ENCODE measurements at places on chromosomes 11 and 22. TPM values are rescaled to one million over a fixed set of nuclear protein-coding genes. Genes with fewer than 3 reads are reported as not detected.
A peak's percentile ranks its signal among the peaks of the same experiment; 100 is the strongest.

Gene C11orf87
- not detected for total RNA-seq

GRCh38 chr22:49694462-49695260 is 133.0 kb downstream of the BRD1 start:
- DNase-seq, result no peak

GRCh38 chr11:57325735-57326048 is 940 bp upstream of the TNKS1BP1 start:
- no peak for DNase-seq

Gene CATSPERZ
- 1.7 TPM for total RNA-seq

GRCh38 chr11:65432100-65432650 is 9.6 kb downstream of the NEAT1 start:
- DNase-seq, result no peak

DNA sequence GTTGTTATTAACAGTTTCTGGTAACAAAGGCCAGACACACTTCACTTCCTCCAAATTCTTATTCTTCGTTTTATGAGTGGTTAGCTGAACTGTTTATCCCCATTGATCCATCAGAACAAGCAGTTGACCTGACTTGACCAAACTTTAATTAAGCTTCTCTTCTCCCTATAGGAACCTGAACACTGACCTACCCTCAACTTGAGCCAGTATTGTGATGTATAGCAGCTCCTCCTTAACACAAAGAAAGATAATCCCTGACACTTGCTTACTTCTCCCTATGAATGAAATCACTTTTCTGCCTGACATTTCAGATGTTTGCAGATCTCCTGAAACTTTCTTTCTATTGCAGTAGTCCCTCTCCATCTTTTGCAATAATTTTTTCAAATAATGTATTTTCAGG is 41.9 kb downstream of the ANO5 start:
- no peak for DNase-seq

DNA sequence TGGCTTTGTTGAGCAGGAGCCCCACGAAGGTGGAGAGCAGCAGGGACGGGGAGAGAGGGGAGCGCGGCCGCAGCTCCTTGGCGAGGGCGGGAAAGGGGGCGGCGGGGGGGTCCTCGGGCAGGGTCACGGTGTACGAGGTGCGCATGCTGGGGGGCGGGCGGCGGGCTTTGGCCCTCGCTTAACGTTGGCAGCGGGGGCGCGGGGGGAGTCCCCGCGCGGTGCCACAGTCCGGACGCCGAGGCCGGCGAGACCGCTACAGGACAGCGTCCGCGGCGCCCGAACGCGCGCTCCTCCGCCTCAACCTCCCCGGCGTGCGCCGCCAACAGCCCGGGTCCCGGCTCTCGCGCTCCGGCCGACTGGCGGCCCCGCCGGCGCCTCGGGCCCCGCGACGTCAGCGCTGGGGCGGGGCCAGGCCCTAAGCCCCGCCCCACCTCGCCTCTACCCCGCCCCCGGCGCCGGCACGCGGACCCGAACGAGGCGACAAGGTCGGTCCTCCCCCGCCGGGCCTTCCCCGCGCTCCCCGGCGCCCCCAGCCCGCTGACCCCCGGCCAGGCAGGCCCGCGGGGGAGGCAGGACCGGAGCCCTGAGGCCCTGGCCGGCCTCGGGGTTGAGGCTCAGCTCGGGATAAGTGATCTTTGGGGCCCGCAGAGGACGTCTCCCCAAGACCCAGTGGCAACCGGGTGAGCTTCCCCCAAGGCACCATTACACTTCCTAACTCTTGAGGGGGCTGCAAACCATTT is 17.5 kb downstream of the USP2 start:
- DNase-seq, result peak; percentile 43

GRCh38 chr22:27377501-27378295 is 423.9 kb downstream of the MN1 start:
- DNase-seq, result peak; percentile 70

DNA sequence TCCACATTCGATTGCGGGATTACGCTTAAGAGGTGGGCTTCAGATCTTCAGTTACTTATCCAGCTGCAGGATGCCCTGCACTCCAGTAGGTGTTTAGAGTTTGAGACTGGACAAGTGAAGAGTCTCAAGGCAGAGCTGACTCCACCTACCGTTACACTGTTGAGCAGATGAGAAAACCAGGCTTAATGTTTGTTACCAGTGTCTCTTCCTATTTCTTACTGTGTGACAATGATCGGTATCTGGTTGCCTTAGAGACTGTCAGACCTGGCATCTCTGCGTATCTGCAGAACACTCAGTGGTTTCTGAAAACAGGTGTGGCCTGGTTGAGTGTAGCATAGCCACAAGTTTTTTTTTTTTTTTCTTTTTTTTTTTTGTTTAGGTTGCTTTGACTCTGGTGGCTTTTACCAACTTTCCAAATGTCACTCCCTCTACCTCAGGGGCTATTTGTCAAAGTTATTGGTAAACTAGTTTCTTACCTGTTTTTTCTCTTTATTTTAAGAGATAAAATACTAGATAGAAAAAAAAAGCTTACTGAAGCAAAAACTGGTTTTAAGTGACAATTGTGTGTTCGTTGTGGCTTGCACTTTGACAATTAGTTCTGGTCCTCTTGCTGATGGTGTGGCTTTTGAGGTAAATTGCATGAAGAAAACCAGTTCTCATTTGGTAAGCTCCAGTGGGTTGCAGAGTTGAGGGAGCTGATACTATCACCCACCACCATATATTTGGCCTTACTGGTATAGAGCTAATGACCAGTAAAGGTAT is 284.8 kb downstream of the ETS1 start:
- no peak for DNase-seq

Gene USP47
- 30.4 TPM for total RNA-seq

DNA sequence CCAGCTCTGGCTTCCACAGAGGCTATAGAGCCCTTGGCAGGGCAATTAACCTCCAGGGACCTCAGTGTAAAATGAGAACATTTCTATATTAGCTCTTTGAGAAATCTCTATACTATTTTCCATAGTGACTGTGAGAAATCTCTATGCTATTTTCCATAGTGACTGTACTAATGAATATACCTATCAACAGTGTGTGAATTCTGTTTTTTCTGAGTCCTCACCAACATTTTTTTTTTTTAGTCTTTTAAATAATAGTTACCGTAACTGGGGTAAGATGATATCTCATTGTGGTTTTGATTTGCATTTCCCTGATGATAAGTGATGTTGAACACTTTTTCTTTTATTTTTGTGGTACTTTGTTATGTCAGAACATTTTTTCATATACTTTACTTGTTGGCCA is 7.0 kb upstream of the MTNR1B start:
- DNase-seq, result no peak

GRCh38 chr11:118916842-118917388 is 8.8 kb downstream of the BCL9L start:
- peak; percentile 94 for DNase-seq

DNA sequence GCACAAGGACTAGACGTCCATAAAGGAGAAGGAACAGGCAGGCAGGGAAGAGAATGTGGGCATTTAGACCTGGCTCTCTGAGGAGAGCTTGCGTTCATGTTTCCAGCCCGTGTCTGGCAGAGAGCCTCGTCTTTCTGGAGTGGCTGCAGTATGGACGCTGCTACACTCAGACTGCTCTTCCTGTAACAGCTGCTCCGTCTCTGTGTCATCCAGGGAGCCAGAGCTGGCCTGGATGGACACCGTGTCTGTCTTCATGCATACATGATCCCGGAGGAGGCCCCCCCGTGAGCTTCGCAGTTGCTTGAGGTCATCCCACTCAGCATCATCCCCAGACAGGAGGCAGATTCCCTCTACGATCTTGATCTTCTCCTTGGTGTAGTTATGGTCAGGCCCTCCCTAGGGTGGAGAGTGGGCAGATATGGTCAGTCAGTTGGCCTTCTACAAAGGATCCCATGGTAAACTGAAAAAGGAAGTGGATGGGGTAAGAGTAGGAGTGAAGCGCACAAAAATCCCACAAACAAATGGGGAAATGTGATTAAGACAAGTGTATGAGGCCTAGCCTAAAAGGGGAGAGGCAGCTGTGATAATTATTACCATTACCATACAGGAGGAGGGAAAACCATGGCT is 13.0 kb upstream of the CKAP5 start:
- no peak for DNase-seq

- DNase-seq, result peak; percentile 74
Observed at GRCh38 chr11:44899959-44900358, 50.7 kb downstream of the TP53I11 start.

DNA sequence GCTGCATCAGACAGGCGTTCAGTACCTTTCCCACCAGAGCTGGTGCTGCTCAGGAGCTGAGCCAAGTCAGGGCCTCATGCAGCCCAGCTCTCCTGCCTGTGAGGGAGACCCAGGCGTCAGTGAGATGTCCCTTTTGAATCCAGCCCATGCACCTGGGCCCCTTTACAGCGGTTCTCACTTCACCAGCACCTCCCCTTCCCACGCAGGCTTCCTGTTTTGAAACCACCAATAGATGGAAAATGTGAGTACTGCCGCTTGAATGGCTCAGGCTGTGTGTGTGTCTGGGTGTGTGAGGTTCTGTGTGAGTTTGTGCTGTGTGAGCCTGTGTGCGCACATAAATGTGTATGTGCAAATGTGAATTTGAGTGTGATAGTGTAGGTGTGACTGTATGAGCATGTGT is 88.4 kb downstream of the UBASH3B start:
- DNase-seq, result no peak

DNA sequence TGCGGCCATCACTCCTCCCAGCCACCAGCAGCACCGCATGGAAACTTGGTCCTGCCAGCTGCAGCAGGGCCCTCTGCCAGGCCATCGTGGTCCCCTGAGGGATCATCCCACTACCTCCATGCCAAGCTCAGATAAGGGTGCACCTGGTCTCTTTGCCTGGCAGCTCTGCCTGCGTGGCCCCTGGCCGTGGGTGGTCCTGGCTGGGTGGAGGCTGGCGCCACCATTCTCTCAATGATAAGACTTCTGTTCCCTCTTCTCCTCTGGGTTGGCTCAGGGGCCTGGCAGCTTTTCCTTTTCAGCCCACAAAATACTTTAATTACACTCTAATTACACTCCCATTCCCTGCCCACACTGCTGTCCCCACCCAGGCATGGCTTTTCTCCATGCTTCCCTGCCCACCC is 26.8 kb upstream of the TSKU start:
- DNase-seq, result peak; percentile 41

Gene PARVA
- total RNA-seq, result 31.1 TPM

- DNase-seq, result no peak
Observed at GRCh38 chr11:898540-899190, 11.9 kb downstream of the CHID1 start.

- peak; percentile 79 for DNase-seq
Observed at GRCh38 chr11:131748151-131749050, 378.0 kb downstream of the NTM start.

DNA sequence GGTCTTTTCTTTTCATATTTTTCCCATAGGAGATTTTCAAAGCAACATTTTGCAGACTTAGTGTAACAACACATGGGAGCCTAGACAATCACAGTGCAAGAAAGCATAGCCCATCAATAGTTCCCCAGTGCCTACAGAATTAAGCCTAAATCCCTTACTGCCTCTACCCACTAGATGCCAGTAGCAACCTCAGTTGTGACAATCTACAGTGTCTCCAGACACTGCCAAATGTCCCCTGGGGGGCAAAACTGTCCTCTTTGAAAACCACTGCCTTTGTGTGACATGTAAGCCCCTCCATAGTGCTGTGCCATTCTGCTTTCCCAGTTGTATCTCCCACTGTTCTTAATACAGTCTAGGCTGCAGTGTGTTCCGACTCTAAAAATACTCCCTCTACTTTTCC is 1329.0 kb downstream of the LRRC4C start:
- no peak for DNase-seq

GRCh38 chr11:45223496-45223895 is 62.6 kb downstream of the SYT13 start:
- DNase-seq, result no peak

Gene ZNF408
- 4.7 TPM for total RNA-seq

GRCh38 chr11:64245797-64246620 is 734 bp downstream of the PPP1R14B start:
- DNase-seq, result peak; percentile 98

Gene TEX12
- 0.29 TPM for total RNA-seq

DNA sequence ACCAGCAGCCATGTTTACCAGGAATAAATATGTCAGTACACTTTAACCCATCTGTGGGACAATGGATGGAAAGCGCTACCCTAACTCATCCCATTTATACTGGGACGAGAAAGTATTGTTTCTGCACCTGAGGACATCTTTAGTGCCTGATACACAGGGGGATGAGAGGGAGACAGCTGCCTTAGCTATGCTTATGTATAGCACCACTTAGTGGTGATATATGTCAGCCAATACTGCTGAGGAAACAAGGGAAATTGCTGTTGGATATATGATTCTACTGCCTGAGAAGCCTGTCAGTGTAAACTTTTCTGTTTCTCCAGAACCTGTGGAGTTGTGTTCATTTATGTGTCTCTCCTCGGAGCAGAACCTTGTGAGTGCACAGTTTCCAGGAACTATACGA is 13.3 kb upstream of the CEP295 start:
- DNase-seq, result peak; percentile 9

DNA sequence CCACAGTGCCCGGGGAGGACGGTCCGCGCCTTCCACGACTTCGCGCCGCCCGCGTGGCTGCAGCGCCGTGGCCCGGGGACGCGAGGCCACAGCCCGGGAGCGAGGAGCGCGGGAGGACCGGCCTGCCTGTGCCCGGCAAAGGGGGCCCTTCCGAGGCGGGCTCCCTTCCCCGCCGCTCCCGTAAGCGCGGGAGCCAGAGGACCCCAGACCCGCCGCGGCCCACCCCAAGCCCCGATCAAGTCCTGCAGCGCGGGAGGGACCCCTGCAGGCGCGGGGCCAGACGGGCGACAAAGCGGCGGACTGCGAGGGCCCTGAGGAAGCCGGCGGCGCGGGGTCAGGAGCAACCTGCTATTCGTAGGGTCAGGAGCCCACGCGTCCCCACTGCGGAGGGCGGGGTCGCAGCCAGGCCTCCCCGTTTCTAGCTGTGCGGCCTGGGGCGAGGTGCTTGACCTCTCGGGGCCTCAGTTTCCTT is 110.3 kb downstream of the WNT7B start:
- no peak for DNase-seq

GRCh38 chr11:2316963-2317244 is 15.1 kb downstream of the TSPAN32 start:
- DNase-seq, result no peak

Gene MRGPRX4
- not detected for total RNA-seq

Gene LINC01488
- total RNA-seq, result not detected

GRCh38 chr11:62602141-62603071 is 741 bp upstream of the MTA2 start:
- DNase-seq, result peak; percentile 80

GRCh38 chr11:65066805-65067291 is 8.5 kb upstream of the NAALADL1 start:
- no peak for DNase-seq
